Trophoblast cell (in vitro differentiated cells and primary cell): ENCODE measurements at places on chromosomes 2 and 18.

GRCh38 chr2:144015655-144016245 lies 504.2 kb downstream of the ZEB2 start:
- DNase-seq, result peak; percentile 43

- no peak for DNase-seq
Measured at GRCh38 chr2:108184419-108184818, 55.3 kb upstream of the SULT1C3 start.

- DNase-seq, result peak; percentile 85
Measured at GRCh38 chr2:223725494-223725893, 111.9 kb downstream of the AP1S3 start.

- DNase-seq, result peak; percentile 61
Measured at GRCh38 chr18:29361843-29362242, 1184.9 kb upstream of the CDH2 start.

DNA sequence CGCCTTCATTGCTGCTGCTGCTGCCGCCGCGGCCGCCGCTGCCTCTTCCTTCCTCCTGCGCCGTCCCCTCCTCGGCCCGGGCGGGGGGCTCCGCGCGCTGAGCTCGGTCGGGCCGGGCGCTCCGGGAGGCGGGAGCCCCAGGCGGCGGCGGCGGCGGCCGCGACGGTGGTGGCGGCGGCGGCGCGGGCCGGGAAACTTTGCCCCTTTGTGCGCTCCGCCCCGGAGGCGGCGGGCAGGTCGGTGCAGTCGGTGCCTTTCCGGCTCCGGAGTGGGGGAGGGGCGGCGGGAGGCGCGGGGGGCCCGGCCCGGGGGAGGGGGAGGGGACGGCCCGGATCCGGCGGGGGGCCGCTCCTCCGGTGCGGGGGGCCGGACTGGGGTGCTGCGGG lies 205 bp downstream of the TET3 start:
- peak; percentile 35 for DNase-seq

DNA sequence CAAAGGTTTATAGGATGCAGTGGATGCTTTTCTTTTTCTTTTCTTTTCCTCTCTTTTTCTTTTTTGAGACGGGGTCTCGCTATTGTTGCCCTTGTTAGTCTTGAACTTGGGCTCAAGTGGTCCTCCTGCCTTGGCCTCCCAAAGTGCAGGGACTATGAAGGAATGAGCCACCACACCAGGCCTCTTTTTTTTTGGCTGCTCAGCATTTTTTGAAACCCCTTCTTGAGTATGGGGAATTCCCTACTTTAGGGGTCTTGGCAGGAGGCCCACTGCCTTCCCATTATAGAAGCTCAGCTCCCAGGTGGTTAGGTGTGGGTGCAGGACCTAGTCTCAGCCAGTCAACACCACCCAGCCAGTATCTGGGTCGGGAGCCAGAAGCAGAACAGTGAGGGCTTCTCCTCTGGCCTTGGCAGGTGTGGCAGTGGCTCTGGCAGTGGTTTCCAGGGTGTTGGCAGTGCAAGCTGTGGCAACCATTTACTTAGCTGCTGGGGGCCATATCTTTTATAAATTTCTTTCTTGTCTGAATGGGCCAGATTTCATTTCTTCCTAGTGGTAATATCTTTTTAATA lies 51.4 kb upstream of the ACYP2 start:
- no peak for DNase-seq

DNA sequence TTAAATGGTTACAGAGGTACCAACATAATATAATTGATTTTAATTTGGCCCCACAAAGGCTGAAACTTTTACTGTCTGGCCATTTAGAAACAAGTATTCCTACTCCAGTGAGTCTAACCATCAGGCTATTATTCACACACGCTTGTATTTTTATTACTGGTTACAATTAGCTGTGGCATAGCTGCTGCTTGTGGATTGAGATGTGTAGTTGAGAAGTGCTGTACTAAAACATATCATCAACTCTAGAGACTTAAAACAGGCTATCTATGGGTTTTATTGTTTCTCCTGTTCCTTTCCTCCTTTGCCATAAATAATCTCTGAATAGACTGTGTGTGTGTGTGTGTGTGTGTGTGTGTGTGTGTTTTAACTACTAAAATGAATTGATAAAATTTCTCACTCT lies 530.2 kb downstream of the CCDC85A start:
- DNase-seq, result no peak

- no peak for DNase-seq
Measured at GRCh38 chr2:212213191-212213590, 325.4 kb downstream of the ERBB4 start.

- no peak for DNase-seq
Measured at GRCh38 chr2:174662459-174662858, 64.9 kb upstream of the WIPF1 start.

DNA sequence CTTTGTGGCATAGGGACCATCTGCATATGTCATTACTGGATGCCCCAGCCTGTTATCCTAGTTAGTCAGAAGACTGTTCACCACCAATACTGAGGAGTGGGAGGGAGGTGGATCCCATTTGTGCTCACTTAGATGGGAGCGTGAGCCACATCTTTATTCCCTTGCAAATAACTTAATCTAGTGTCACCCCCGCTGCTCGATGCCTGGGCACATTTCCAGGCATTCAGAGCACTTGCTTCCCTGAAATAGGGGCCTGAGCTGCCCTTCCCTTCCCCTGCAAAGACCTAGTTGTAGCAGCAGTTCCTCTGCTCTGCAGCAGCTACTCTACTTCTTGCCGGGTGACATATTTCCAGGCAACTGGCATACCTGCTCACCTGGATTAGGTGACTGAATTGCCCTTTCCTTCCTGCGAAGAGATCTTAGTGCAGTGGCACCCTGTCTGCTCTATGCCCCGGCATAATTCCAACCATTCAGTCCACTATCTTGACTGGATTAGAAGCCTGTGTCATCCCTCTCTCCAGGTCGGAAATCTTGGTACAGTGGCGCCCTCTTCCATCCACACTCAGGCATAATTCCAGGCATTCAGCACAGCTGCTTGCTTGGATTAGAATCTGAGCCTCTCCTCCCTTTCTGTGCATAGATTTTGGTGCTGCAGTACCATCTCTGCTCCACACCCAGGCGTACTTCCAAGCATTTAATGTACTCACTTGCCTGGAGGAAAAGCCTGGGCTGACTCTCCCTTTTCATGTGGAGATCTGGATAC lies 1389.1 kb upstream of the TMEFF2 start:
- peak; percentile 57 for DNase-seq

GRCh38 chr2:233572468-233572867 lies 5.9 kb upstream of the USP40 start:
- no peak for DNase-seq

DNA sequence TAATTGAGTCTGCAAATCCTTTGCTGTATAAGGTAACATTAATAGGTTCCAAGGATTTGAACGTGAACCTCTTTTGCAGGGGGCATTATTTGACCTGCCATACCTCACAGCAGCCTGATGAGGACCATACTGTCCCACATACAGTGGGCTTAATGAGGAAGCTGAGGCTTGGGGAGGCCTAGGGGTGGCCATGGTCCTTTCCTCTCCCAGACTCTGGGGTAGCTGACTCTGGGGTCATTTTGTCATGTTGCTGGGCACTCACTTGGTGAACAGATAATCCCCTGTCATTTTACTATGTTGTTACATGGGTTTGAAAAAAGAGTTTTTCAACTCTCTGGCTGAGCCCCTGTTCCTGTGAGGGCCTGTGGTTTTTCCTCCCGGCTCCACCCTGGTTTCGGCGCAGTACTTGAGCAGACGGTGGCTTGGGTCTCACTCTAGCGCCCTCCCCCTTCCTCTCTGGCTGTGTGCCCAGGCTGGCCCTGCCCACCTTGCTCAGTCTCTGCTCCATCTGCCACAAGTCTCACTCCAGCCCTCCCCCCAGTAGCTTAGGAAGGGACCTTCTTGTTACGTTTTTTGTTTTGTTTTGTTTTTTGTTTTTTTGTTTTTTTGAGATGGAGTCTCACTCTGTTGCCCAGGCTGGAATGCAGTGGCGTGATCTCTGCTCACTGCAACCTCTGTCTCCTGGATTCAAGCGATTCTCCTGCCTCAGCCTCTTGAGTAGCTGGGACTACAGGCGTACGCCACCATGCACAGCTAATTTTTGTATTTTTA lies 21.0 kb downstream of the INPP4A start:
- no peak for DNase-seq

DNA sequence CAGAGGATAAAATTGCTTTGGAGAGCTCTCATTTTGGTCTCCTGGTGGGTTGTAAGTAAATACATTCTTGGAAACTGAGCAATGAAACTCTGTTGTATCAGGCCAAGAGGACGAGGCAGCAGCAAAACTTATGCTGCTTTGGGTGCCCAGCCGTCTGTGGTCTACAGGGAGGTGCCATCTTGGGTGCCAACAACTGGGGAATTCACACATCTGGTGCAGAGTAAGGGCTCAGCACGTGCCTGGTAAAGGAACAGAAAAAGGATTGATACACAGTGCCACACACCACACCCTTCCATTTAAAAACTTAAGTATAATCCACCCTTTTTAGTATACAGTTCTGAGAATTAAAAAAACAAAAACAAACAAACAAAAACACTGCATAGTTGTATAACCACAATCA lies 221.9 kb downstream of the TSN start:
- DNase-seq, result no peak

GRCh38 chr2:70513738-70514137 lies 39.9 kb downstream of the TGFA start:
- no peak for DNase-seq

GRCh38 chr2:61705625-61706024 lies 148.2 kb downstream of the FAM161A start:
- no peak for DNase-seq

- no peak for DNase-seq
Measured at GRCh38 chr2:162261032-162261945, 18.0 kb upstream of the FAP start.

DNA sequence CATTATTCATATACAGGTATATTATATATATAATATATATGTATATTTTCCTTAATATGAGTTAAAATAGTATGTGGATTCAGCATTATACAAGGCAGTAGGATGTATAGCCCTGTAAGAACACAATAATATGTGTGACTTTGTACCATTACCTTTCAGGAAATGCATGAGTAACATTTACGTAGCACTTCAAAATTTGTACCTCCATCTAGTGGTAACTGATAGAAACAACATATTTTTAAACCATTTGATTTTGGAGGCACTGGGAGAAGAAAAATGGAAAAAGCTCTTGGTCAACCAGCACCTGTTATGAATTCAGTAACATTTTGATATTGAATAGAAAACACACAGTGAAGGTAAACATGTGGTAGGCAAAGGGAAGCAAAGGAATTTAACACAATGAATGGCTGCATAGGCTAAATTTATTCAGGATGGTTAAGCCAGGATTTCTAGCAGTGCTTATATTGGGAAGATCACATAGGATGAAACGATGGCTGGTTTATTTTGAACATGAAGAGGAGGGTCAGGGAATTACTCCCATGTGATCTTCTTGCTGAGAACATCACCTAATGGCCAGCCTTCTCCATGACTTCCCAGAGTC lies 565.5 kb downstream of the CCDC85A start:
- DNase-seq, result no peak

GRCh38 chr2:194257095-194257494 lies 1399.9 kb upstream of the SLC39A10 start:
- no peak for DNase-seq

- no peak for DNase-seq
Measured at GRCh38 chr18:60870261-60871153, 462.7 kb upstream of the CDH20 start.

DNA sequence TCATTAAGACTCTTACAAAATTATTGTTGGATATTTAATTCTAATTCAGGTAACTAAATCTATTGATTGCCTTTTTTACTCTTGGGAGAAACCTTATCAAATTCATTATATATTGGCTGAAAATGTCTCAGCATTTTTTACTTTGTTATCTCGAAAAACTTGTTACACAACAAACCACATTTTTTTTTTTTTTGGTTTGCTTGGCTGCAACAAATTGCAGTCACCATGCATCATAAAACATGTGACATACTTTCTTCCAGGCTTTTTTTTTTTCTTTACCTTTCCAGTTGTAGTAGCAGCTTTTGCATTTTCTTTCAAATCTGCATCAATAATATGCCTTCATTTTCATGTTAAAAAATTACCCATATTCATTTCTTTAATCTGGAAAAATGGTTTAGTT lies 186.7 kb downstream of the TDRD15 start:
- no peak for DNase-seq

DNA sequence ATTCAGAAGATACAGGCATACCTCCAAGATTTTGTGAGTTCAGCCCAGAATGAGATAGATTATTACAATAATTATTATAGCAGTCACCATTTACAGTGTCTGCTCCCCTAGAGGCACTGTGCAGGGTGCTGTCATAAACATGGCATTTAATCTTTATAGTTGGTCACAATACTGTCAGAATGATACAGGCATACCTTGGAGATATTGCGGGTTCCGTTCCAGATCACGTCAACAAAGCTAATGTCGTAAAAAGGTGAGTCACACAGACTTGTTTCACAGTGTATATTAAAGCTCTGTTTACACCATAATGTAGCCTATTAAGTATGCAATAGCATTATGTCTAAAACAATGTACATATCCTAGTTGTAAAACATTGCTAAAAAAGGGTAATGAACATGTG lies 45.6 kb downstream of the ZRANB3 start:
- no peak for DNase-seq

DNA sequence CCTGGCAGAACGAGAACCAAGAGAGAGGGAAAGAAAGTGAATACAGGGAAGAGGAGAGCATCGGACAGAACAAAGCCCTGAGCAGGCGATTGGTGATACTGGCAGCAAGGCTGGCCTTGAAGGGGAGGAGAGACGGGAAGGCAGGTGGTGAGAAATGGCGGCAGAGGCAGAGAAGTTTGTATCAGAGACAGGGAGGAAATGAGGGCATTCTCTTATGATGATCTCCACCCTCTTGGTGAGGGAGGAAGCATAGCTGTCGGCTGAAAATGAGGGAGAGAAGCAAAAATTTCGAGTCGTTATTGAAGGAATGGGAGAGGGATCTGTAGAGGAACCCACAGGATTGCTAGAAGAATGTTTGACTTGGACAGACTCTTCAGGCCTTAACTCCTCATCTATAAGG lies 80.6 kb downstream of the CLIP4 start:
- DNase-seq, result peak; percentile 88

- DNase-seq, result no peak
Measured at GRCh38 chr18:55735199-55735855, 147.3 kb upstream of the TCF4 start.

DNA sequence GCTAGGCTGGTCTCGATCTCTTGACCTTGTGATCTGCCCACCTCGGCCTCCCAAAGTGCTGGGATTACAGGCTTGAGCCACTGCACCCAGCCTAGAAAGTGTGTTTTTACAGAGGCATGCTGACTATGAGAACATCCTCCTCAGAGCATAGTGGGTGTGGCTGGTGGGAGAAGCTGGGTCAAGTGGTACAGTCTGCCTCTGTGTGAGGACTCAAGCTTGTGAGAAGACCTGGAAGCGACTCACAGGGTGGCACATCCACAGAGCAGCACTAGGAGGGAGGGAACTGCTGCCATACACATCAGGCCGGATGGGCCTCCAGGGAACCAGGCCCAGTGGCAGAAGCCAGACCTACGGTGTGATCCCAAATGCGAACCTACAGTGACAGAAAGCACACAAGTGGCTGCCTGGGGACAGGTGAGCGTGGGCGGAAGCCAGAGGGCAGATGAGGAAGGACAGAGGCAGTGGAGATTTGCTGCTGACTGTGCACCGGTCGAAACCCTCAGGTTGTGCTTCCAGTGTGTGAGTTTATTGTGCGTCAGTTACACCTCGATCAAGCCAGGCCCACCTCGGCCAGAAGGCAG lies 8.9 kb downstream of the ARHGEF4 start:
- DNase-seq, result no peak

- DNase-seq, result no peak
Measured at GRCh38 chr2:70779491-70779890, 11.0 kb downstream of the FIGLA start.
